ENCODE measurements at places on chromosomes 11 and 22.

DNA sequence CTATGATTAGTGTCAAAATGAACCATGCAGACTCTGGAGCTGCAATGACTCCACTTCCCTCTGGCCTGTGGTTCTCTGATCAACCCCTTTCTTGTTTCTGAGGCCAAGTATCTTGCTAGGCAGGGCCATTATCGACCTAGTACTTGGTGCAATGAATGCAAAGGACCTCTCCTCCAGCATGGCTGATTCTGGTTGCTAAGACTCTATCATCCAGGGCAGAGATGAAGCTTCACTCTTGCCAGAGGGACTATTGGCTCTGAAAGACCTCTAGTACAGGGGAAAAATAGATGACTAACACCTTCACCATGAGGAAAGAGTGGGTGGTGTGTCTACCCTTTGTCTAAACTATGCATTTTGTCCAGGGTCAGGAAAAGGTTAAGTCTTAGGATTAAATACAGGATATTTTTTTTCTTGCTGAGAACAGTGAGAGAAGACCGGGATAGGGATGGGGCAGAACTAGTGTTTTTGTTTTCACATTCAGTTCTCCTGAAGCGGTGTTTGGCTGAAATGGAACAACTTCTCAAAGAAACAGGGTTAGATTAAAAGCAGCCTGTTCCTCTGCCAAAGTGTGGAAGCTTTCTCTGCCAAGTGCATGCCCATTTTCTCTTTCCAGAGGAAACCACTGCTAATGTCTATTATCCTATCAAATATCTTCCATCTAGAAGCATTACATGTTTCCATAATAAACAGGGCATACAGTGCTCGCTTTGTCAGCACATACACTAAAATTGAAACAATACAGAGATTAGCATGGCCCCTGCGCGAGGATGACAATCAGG lies 5.0 kb upstream of the MTFP1 start:
- peak; percentile 89 for DNase-seq

DNA sequence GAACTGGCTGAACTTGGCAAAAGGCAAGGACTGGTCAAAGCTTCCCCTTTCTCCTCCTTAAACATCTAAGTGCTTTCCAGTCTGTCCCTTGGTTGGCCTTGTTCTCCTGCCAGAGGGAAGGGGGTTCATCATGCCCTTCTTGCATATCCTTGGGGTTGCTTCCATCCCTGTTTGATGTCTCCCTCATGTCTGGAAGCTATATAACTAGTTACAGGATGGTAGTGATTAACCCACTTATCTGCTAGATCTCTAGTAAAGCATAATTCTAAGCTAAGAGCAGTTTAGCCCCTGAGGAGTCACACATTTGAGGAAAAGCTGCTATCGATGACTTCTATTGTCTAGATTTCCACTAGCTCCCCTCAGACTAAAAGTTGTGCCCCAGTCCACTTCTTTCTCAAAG lies 22.9 kb downstream of the APOL5 start:
- DNase-seq = no peak

DNA sequence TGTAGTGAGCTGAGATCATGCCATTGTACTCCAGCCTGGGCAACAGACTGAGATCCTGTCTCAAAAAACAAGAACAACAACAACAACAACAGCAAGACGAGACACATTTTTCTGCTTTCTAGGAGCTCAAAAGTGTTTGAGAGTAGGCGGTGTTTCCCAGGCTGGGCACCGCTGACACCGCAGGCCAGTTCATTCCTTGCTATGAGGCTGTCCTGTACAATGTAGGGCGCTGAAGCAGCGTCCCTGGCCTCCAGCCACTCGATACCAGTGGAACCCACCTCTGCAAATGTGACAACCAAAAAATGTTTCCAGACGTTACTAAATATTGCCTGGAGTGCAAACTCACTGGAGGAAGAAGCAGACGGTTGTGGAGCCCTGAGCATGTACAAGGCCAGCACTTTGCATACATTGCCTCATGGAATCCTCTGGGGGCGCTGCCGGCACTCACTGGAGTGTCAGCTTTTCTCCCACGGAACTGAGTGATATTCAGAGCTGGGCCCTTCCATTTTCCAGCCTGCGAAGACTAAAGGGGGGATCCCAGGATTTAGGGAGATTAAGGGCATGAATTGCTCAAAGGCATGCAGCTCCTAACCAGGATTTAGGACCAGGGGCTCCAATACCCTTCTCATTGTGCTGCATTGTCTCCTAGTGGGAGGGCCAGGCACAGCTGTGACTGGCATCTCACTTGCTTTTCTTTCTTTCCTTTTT lies 5.8 kb upstream of the MIEF1 start:
- DNase-seq = peak; percentile 55

DNA sequence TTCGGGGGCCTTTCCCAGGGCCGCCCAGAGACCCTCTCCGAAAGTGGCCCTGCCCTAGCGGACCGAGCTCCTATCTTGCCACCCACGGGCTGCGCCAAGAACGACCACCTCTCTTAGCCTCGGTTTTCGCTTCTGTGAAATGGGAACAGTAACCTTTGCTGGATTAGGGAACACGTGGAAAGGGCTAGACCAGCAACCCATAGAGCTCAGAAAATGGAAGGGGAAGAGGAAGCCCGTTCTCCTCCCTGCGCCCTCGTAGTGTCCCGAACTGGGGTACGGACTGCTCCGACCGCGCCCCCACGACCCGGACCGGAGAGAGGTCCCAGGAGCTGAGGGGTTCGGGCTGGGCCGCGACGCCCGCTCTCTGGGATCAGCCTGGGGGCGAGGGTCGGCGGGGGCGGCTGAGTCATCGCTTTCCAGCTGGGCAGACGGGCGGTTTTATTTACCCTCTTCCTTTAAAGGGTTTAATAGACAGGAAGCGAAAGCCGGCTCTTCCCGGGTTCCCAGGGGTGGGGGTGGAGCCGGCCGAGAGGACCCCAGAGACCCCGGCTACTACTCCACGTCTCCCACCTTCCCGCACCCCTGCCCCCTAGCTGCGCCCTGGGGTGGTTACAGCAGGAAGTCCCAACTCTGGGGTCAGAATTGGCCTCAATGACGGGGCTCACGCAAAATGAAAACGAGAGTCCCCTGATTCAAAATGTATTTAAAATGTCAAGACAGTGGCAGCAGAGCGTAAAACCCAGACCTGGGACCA lies 907 bp upstream of the PHLDA2 start:
- DNase-seq = peak; percentile 76

- no peak for DNase-seq
These were observed 97.9 kb downstream of the RCN1 start for GRCh38 chr11:32188785-32189184.

DNA sequence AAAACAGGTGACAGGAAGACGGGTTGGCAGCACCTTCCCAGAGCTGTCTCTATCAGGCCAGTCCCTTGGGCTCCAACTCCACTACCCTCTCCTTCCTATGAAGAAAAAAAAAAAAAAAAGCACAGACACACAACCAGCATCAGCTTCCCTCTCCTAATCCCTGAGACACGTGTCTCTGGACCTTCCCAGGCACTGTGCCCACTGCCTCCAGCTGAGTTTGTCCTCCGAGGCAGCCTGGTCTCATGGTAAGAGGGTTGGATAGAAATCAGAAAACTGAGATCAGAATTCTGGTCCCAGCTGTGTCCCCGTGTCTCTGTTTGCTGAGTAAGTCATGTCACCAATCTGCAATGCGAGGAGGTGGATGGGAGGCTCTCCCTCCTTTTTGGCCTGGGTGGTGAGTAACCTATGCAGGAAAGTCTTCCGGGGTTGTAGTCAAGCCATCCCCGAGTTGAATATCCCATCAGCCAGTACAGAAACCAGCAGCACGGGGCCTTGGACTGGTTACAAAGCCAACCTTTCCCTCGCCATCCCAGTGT lies 193.7 kb upstream of the TBCEL start:
- no peak for DNase-seq

- no peak for DNase-seq
These were observed 14.3 kb downstream of the CD44 start for GRCh38 chr11:35153280-35153679.

DNA sequence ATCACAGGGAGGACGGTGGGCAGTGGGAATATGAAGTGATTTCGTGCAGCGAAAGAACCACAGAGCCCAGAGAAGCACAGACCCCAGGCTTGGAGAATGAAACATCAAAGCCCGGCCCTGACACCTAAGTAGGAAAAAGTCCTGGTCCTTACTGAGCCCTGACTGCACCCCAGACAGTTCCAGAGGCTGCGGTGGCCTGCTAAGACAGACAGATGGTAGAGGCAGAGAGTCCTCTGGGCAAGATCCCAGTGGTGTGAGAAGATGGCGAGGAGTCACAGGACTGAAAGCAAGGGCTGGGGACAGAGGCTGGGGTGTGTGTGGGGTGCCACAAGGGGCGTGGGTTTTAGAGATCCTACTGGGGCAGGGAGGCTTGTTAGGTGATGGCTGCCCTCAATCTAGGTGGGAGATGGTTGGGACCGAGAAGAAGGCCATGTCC lies 3.7 kb downstream of the CBX6 start:
- no peak for DNase-seq

GRCh38 chr22:37160027-37160426 lies 10.3 kb upstream of the IL2RB start:
- DNase-seq = no peak

DNA sequence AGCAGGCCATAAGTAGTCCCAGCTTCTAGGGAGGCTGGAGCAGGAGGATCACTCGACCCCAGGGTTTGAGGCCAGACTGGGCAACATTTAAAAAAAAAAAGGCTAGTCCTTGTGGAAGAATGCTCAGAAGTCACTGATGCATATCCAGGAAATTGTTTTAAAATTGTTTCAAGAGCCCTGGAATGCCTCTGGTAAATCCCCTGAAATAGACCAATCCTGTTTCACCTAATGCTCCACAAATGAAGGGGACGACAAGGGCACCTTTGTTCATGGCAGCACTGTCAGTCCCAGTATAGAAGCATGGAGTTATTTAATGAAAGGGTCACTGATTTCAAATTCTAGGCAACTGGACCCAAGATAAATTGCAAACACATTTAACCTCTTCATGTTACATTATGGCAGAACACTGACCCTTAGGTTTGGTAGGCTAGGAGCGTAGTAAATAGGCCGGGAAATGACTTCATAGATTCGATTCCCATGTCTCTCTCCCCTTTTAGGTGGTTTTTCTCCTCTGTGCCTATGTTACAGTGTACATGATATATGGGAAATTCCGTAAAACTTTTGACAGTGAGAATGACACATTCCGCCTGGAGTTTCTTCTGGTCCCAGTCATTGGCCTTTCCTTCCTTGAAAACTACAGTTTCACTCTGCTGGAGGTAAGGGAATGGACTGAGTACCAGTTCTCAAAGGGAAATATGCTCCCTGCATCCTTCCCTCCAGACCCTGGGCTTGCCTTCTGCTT lies 11.4 kb downstream of the KDELR3 start:
- no peak for DNase-seq

DNA sequence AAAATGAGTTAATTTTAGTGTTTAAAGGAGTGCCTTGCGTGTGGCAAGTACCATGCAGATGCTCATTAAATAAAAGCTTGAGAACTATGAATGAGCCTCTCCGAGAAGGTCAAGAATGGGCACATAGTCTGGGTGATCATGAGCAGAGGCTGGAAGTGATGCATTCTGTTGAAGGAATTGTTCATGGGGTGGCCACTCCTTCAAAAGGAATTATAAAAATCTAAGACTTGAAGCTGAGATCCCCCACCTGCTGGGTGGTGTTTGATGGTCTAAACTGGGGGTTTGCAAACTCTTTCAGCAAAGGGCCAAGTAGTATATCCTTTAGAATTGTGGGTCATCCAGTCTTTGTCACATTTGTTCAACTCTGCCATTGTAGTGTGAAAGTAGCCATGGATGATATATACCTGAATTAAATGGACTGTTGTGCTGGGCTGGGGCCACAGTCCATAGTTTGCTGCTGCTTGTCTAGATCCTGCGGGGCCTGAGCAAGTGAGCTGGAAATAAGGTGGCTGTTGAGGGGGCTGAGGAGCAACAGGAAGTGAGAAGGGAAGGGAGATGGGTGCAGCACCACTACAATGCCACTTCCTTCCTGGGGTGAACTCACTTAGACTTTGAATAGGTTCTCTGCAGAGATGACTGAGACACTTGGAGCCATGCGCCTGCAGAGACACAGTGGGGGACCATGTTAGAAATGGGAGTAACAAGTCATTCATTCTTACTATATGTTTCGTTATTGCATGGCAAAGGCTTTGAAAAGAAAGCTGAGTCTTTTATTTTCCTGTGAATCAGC lies 179.0 kb downstream of the SNX19 start:
- DNase-seq = no peak

DNA sequence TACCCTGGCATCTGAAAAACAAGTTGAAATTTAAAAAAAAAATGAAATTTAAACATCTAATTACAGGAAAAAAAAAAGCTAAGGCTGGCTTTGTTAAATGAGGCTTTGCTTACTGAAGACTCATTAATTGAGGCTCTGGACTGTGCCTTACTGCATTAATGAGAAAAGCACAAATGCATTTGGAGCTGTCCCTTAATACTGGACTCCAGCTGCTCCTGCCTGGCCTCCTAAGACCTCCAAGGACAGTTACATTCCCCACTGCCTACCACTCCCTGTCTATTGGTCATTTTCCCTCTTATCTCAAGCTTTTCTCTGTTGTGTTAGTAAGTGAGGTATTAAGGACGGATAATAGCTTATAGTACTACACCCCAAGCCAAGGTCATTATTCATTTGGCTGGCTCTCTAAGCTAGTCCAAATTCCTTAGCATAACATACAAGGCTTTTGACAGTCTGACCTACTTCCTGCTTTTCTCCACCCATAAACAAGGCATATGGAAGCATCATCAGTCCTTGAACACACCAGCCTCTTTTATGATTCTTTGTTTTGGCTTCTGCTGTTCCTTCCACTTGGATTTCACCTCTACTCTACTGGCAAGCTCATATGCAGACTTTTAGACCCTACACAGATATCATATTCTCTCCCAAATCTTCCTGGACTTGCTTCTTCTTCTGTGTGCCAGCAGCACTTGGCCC lies 62.5 kb downstream of the USP35 start:
- peak; percentile 22 for DNase-seq

- DNase-seq = no peak
These were observed 9.4 kb upstream of the NAP1L4 start for GRCh38 chr11:3001496-3001895.

DNA sequence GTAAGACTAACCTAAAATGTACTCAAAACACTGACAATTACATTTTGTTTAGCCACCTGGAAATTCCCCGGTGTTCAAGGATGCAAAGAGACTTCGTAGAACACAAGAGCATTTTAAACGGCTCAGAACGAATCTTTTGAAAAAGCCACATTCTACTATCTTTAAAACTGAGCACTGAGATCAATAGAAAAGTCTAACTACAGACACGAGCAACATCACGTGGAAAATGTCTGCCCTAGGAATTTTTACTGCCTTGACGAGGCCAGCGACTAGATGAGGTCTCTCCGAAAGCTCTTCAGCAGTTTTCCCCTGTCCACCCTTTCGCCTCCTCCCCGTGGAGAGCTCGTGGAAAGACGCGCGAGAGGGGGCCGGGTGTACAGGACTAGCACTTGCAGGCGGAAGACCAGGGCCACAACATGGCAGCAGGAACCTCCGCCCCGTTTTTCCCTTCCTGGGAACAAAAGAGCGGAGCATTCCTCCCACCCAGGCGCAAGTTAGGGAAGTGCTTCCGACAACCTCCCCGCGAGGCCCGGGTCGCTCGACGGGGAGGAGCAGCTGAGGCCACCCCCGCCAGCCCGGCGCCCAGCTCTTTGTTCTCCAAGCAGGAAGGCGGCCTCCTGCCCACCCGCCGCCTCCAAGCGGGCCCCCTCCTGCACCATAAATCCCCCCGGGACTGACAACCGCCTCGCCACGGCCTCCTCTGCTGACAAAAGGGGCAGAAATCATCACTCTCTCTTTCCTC lies 1.1 kb downstream of the EIF4G2 start:
- DNase-seq = peak; percentile 51

All from astrocyte of the spinal cord (primary cell).